ENCODE measurements at places on chromosomes 7 and 10. TPM values are rescaled to one million over a fixed set of nuclear protein-coding genes. Genes with fewer than 3 reads are reported as not detected.

FAM185A gene
- total RNA-seq: 6.7 TPM

VDAC2 gene
- total RNA-seq: 388 TPM

DNA sequence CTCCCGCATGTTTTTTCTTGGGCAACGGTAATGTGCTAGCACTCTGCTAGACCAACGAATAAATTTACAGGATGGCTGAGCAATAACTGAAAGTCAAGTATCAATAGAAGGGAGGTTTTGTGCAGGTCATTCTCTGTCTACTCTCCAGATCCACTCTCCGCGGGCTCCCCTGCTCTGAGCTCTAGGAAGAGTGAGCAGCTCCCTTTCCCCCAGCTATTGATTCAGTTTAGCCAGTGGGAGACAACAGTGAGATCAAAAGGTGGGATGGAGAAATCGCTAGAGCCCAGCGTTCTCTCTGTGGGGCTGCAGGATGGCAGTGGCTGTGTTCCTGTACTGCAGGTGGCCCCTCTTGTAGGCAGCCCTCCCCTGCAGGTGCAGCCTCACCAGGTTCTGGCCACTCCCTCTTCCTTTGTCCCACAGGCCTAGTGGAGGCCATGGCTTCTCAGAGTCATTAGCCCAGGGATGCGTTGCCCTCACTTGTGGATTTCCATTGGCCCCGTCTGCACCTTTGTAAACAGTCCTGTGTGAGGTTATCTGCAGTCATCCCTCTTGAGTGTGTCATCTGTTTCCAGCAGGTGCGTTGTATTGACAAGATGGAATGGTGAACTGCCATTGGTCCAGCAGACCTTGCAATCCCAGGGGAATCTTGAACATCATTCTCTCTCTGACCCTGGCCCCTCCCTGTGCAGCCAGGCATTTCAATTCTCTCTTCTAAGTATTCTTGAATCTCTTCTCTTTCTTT lies 11.1 kb downstream of the MSRB2 start:
- no peak for DNase-seq

DNA sequence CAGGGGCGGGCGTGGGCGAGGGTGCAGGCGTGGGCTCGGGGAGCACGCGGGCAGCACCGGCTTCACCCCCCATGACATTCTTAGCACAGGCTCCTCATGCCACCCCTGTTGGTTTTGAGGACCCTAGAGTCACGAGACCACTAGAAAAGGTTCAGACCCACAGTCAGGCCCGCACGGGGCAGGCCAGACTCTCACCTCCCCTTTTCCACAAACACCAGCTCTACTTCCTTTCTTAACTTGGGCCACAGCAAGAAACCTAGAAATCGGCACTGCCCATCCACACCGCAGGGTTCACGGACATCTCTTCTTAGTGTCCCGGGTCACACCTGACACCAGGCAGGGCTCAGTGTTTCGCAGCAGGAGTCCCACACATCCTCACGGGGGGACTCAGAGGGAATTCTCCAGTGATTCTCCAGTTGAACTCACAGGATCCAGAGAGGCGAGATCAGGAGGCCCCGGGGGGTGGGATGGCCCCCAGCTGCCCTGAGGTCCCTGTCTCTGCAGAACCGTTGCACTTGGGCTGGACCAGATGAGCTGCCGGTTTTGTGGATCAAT lies 52.0 kb downstream of the JAKMIP3 start:
- DNase-seq: no peak

GRCh38 chr10:113313048-113313602 lies 239.7 kb upstream of the HABP2 start:
- no peak for DNase-seq

- DNase-seq: peak; percentile 90
Measured at GRCh38 chr7:100130608-100131453, 4.1 kb downstream of the MBLAC1 start.

- no peak for DNase-seq
Measured at GRCh38 chr10:130835068-130835467, 476.5 kb downstream of the TCERG1L start.

DNA sequence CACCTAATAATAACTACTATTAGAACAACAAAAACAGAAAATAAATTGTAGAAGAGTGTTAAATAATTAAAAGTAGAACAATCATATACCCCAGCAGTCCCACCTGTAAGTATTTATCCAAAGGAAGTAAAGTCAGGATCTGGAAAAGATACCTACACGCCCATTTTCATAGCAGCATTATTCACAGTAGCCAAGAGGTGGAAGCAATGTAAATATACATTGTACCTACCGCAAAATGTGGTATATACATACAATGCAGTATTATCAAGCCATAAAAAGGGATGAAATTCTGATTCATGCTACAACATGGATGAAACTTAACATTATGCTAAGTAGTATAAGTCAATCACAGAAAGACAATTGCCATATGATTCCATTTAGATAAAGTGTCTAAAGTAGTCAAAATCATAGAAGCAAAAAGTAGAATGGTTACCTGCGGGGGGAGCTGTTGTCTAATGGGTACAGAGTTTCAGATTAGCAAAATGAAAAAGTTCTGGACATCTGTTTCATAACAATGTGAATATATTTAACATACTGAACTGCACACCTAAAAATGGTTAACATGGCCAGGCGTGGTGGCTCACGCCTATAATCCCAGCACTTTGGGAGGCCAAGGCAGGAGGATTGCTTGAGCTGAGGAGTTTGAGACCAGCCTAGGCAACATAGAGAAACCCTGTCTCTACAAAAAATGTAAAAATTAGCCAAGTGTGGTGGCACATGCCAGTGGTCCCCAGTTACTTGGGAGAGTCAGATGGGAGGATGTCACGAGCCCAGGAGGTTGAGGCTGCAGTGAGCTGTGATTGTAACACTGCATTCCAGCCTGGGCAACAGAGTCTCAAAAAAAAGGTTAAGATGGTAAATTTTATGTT lies 6.0 kb upstream of the TMED4 start:
- DNase-seq: no peak

GRCh38 chr7:137880432-137880831 lies 33.7 kb upstream of the DGKI start:
- no peak for DNase-seq

- no peak for DNase-seq
Measured at GRCh38 chr10:51047857-51048256, 26.4 kb upstream of the PRKG1 start.

- DNase-seq: no peak
Measured at GRCh38 chr10:112338957-112339356, 35.0 kb upstream of the ACSL5 start.
